AG04450 (cell line): ENCODE measurements at places on chromosomes 4 and X. TPM values are rescaled to one million over a fixed set of nuclear protein-coding genes. Genes with fewer than 3 reads are reported as not detected.

- DNase-seq, result no peak
These were observed 148.6 kb upstream of the FMR1 start for GRCh38 chrX:147763131-147763530.

DNA sequence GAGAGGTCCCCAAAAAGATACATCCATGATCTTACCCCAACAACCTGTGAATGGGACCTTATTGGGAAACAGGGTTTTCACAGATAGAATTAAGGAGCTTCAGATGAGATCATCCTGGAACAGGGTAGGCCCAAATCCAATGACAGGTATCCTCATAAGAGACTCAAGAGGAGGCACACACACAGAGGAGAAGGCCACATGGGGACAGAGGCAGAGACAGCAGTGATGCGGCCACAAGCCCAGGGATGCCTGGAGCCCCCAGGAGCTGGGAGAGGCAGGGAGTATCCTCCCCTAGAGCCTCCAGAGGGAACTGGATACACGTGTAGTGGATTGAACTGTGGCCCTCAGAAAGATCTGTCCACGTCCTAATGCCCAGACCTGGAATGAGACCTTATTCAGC lies 82.3 kb downstream of the PRKX start:
- no peak for DNase-seq

- DNase-seq, result peak; percentile 58
These were observed 14.7 kb downstream of the SORCS2 start for GRCh38 chr4:7206911-7207567.

DNA sequence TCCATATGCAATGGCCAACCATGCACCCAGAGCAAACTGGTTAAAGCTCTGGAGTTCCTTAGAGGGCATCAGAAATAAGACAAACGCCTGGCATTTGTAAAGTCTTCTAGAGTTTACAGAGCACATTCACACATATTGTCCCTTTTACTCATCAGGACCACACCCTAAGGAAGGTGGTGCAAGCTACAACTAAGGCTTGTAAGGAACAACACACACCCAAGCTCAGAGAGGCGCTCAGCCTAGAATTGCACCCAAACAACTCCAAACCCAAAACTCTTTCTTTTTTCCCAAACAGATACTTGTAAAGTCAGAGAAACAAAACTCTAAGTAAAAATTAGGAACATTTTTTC lies 46.1 kb downstream of the SMPX start:
- DNase-seq, result no peak

The VSIG1 gene
- polyA plus RNA-seq, result 0.10 and 0.22 TPM in 2 replicates
